A549 treated with Mapracorat at 1 μM for 4 hours (cell line): ENCODE measurements at places on chromosomes 11 and 22. TPM values are rescaled to one million over a fixed set of nuclear protein-coding genes. Genes with fewer than 3 reads are reported as not detected.

Gene RAB39A
- 0.28 to 0.62 TPM (median 0.42 TPM) in 5 replicates for total RNA-seq

Gene HEPN1
- not detected in 5 replicates for total RNA-seq

Gene LDLRAD3
- 26.7 to 30.2 TPM (median 29.3 TPM) in 5 replicates for total RNA-seq

Gene PSMA1
- 177 to 192 TPM (median 185 TPM) in 5 replicates for total RNA-seq

Gene GCAT
- 2.7 to 3.8 TPM (median 3.0 TPM) in 5 replicates for total RNA-seq

Gene P4HA3
- 35.5 to 58.6 TPM (median 49.8 TPM) in 5 replicates for total RNA-seq

Gene NRIP3
- 0.60 to 0.89 TPM (median 0.85 TPM) in 5 replicates for total RNA-seq

Gene CALCA
- total RNA-seq = 0.12 TPM in 1 of 5 replicates, not detected in the others

Gene SCGB1D2
- total RNA-seq = 0.48 TPM in 1 of 5 replicates, not detected in the others

Gene CASP5
- not detected in 5 replicates for total RNA-seq

Gene HSPB2
- 0.13 TPM in 1 of 5 replicates, not detected in the others for total RNA-seq

Gene GAL
- total RNA-seq = 10.2 to 23.6 TPM (median 19.2 TPM) in 5 replicates

Gene CDHR5
- total RNA-seq = 0.06 to 0.26 TPM (median 0.18 TPM) in 4 of 5 replicates, not detected in the other

Gene ASCL3
- not detected in 5 replicates for total RNA-seq

Gene SCYL1
- total RNA-seq = 47.1 to 64.1 TPM (median 61.4 TPM) in 5 replicates

Gene GALNT18
- 23.6 to 32.1 TPM (median 26.3 TPM) in 5 replicates for total RNA-seq

Gene RSF1
- total RNA-seq = 12.4 to 19.7 TPM (median 16.9 TPM) in 5 replicates

Gene BIRC3
- 45.5 to 55.1 TPM (median 51.7 TPM) in 5 replicates for total RNA-seq
